Endothelial cell of umbilical vein (primary cell): ENCODE measurements at places on chromosomes 12 and 14. TPM values are rescaled to one million over a fixed set of nuclear protein-coding genes. Genes with fewer than 3 reads are reported as not detected.

DNA sequence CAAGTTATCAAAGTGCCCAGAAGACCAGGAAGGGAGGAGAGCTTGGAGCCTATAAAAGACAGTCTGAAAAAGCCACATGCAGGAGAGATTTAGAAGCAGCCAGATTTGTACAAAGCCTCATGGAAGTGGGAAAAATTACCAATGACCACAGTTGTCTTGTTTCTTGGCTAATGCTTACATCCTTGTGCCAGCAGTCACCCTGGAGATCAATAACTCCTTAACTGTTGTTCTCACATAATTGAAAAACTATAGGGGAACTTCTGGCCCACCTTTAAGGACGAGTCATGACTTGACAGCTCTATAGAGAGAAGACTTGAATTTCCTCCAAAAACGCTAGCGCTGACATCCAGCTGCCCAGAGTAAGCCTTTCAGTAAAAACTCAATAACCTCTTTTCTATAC, 313.1 kb downstream of the GALC start:
- no peaks in the 10 kb centered on the region for H3K27me3 ChIP-seq
- H3K27ac ChIP-seq: no peak overlapping the region
- no peak for DNase-seq
- no peaks in the 10 kb centered on the region for H3K36me3 ChIP-seq
- H3K4me3 ChIP-seq: no peak overlapping the region

DNA sequence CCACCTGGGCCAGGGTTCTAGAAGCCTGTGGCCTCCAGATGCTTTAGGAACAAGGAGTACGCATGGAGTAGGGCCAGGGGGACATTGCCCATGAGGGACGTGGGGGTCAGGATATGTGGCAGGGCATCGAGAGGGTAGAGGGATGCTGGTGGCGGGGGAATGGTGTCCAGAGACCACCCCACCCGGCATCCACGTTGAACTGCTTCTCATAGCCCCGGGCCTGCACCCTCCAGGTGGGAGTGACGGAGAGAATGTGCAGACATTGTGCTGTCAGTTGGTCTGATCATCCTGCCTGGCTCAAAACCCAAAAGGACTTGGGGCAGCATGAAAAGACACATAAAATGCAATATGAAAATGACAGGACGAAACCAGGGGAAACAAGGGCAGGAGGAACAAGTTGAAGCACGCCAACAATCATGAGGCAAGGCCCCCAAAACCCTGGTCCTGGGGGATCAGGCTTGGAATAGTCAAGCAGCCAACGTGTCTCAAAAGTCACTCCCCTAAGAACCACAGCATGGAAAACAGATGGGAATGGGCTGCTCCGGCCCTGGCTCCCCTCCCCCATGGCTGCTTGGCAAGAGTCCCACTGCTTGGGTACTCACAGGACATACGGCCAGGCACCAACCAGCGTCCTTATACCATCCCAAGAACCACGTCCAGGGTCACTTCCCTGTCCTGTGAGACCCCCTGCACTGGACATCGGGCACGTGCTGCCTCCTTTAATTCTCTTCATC, 117.9 kb downstream of the DICER1 start:
- no peak overlapping the region for H3K4me3 ChIP-seq
- no peak overlapping the region for H3K27ac ChIP-seq
- H3K4me1 ChIP-seq: peaks cover 2% of the 10 kb centered on the region

DNA sequence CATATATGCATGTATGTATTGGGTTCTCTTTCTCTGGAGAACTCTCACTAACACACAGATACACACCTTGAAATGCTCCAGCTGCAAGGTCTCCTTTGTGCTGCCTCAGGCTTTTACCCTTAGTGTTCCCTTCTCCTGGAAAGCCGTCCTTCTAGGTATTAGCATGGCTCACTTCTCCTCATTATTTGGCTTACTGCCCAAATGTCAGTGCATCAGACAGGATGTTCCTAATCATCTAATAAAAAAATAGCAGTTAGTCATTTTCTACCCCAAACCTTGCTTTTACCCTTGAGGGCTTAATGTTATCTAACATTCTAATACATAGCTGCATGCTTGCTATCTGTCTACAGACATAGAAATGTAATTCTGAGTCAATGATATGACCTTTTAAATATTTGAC, 109.0 kb upstream of the SLC16A7 start:
- H3K27ac ChIP-seq: no peak overlapping the region
- no peaks in the 10 kb centered on the region for H3K4me1 ChIP-seq
- no peaks in the 10 kb centered on the region for H3K27me3 ChIP-seq
- no peak for DNase-seq
- H3K4me3 ChIP-seq: no peak overlapping the region
- H3K36me3 ChIP-seq: no peaks in the 10 kb centered on the region

DNA sequence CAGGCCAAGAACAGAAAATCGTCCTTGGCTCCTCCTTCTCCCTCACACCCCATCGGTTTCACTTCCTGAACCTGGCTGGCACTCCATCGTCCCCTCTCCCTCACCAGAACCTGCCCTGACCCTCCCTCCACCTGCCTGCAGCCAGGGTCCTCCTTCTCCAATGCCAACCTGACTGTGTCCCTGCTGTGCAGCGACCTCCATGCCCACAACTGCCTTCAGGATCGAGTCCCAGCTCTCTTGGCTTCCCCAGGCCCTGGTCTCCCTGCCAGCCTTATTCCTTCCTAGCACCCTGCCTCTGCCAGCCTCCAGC, 19.8 kb downstream of the HVCN1 start:
- no peaks in the 10 kb centered on the region for H3K4me1 ChIP-seq
- no peak for DNase-seq
- H3K27me3 ChIP-seq: no peaks in the 10 kb centered on the region
- no peak overlapping the region for H3K4me3 ChIP-seq

The TAS2R31 gene
- 0.12 TPM in 1 of 2 replicates, not detected in the other for polyA plus RNA-seq

- H3K36me3 ChIP-seq: no peaks in the 10 kb centered on the region
- no peaks in the 10 kb centered on the region for H3K4me1 ChIP-seq
- no peak for DNase-seq
- H3K27ac ChIP-seq: no peak overlapping the region
- H3K4me3 ChIP-seq: no peak overlapping the region
- H3K27me3 ChIP-seq: no peaks in the 10 kb centered on the region
Observed at GRCh38 chr14:104444159-104445030, 135.2 kb upstream of the C14orf180 start.

- peaks cover 30% of the 10 kb centered on the region for H3K4me1 ChIP-seq
- H3K27me3 ChIP-seq: no peaks in the 10 kb centered on the region
- H3K4me3 ChIP-seq: no peak overlapping the region
- H3K27ac ChIP-seq: no peak overlapping the region
Observed at GRCh38 chr12:110279566-110280375, 1.3 kb upstream of the ATP2A2 start.

The FGD4 gene
- polyA plus RNA-seq: 5.7 and 6.6 TPM in 2 replicates

- H3K27ac ChIP-seq: no peak overlapping the region
- H3K27me3 ChIP-seq: no peaks in the 10 kb centered on the region
- no peaks in the 10 kb centered on the region for H3K36me3 ChIP-seq
Observed at GRCh38 chr12:47397664-47398281, 308.1 kb downstream of the RPAP3 start.
